ENCODE measurements at places on chromosomes 16 and 17.

- DNase-seq = no peak
These were observed 10.3 kb upstream of the ATP5MC1 start for GRCh38 chr17:48882272-48882671.

- DNase-seq = no peak
These were observed 40.3 kb upstream of the DDX52 start for GRCh38 chr17:37683454-37683984.

GRCh38 chr16:64751906-64752305 lies 370.0 kb downstream of the CDH11 start:
- no peak for DNase-seq

- no peak for DNase-seq
These were observed 8.3 kb downstream of the ABAT start for GRCh38 chr16:8682551-8683259.

DNA sequence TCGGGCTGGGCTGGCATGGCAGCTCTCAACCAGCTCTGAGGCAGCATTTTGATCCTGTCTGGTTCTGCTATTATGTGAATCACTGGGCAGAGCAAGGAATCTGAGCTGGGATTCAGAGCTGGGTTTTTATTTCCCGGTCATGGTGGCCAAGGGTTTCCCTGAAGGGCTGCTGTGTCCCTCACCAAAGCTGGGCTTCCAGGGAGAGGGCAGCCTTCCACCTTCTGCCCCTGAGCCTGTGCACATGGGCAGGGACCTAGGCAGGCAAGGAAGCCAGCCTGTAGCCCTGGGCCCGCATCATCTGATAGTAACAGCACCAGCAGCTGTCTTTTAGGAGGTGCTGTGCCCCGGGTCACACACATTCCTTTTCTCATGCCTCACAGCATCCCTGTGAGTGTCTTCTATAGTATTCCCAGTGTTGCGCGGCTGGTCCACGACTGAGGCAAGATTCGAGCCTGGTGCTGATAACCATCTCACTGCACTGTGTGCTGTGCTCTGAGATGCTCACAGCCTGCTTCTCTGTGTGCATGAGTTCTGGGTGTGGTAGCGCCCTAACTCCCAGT lies 85.3 kb upstream of the PLCG2 start:
- no peak for DNase-seq

- no peak for DNase-seq
These were observed 42.2 kb downstream of the WWP2 start for GRCh38 chr16:69804297-69804696.

All from activated CD4-positive, alpha-beta T cell treated with anti-CD3 and anti-CD28 coated beads for 1 hour (primary cell).